ENCODE measurements at places on chromosomes 11 and 22.

GRCh38 chr22:30005213-30005857, 74.9 kb upstream of the HORMAD2 start:
- DNase-seq, result peak; percentile 87

GRCh38 chr11:8222820-8223512, 40.7 kb downstream of the LMO1 start:
- no peak for DNase-seq

GRCh38 chr11:112777283-112777751, 183.9 kb upstream of the NCAM1 start:
- no peak for DNase-seq

DNA sequence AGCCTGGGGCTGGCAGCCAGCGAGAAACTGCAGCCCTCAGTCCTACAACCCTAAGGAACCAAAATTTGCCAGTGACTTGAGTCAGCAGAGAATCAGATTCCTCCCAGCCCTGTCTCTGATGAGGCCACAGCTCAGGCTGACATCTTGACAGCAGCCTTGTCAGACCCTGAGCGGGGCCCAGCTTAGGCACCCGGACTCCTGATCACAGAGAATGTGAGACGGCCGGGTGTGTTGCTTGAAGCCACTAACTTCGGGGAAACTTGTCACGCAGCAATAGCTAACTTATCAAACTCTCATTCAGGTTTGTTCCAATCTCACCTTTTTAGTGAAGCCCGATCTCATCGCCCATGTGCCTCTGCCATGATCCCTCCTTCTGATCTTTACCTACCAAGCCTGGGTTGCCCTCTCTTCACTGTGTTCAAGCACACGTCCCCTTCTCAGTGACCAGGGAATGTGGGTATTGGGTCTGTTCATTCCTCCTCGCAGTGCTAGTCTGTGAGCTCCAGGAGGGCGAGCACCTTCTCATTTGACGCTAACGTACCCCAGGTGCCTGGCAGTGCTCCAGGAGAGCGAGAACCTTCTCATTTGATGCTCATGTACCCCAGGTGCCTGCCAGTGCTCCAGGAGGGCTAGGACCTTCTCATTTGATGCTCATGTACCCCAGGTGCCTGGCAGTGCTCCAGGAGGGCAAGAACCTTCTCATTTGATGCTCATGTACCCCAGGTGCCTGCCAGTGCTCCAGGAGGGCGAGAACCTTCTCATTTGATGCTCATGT, 280.7 kb downstream of the BRD1 start:
- DNase-seq, result no peak
